ENCODE measurements at places on chromosomes 4 and X.
A peak's percentile ranks its signal among the peaks of the same experiment; 100 is the strongest.

GRCh38 chr4:22625311-22625710 lies 67.4 kb upstream of the GBA3 start:
- peak; percentile 72 for DNase-seq

- DNase-seq: peak; percentile 81
Measured at GRCh38 chrX:23952984-23953907, 45.4 kb downstream of the CXorf58 start.

- DNase-seq: no peak
Measured at GRCh38 chrX:10607233-10607632, 13.2 kb downstream of the MID1 start.

DNA sequence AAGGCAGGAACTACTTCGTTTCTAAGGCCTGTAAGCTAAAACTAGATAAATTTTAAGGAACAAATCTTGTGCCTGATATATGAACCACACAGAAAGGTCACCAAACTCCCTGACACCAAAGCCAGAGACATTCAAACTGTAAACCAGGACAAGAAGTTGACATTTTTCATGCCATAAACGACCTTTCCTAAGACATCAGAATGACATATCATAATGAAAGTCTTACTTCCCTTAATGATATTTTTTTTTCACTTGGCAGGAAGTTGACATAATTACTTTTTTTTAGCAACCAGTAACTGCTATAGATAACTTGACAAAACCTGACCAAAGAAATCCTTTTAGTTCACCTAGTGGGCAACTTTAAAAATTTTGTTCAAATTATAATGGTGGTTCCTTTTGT lies 231.5 kb upstream of the AGTR2 start:
- no peak for DNase-seq

DNA sequence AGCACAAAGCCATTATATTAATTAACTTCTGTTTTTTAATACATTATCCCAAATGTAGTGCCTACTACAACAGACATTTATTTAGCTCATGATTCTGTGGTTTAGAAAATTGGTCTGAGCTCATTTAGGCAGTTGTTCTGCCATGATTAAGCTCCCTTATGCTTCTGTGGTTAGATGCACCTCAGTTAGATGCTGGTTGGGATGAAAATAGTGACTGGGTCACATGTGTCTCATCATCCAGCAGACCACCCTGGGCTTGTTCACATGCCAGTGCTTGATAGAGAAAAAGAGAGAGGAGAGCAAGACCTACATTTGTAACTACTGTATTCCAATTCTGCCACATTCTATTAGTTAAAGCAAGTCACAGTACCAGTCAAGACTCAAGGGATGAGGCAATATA lies 376.4 kb upstream of the GNPDA2 start:
- DNase-seq: no peak
